SJSA1 (cell line): ENCODE measurements at places on chromosomes 3 and 15. TPM values are rescaled to one million over a fixed set of nuclear protein-coding genes. Genes with fewer than 3 reads are reported as not detected.

Gene MYH15
- 0.05 TPM in 1 of 2 replicates, not detected in the other for total RNA-seq

- DNase-seq = no peak
Measured at GRCh38 chr15:45234562-45235235, 17.3 kb upstream of the SLC28A2 start.

DNA sequence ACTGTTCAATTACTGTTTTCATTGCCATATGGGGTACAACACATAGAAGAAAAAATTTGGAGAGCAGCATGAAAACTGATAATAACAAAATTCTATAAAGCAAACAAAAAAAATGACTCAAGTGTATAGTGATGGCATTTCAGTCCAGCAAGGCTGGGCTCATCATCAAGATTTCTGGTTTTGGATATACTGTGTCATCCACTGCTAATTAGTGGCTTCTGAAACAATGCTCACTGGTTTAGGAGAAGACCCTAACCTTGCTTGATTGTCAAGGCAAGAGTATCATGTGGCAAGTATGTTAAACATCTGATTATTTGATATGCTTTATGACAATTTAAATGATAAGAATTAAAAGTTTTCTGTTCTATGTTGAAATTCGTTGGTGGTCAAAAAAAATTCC lies 96.9 kb downstream of the RFX7 start:
- DNase-seq = no peak

Gene GOLGA6L7
- not detected in 2 replicates for total RNA-seq

DNA sequence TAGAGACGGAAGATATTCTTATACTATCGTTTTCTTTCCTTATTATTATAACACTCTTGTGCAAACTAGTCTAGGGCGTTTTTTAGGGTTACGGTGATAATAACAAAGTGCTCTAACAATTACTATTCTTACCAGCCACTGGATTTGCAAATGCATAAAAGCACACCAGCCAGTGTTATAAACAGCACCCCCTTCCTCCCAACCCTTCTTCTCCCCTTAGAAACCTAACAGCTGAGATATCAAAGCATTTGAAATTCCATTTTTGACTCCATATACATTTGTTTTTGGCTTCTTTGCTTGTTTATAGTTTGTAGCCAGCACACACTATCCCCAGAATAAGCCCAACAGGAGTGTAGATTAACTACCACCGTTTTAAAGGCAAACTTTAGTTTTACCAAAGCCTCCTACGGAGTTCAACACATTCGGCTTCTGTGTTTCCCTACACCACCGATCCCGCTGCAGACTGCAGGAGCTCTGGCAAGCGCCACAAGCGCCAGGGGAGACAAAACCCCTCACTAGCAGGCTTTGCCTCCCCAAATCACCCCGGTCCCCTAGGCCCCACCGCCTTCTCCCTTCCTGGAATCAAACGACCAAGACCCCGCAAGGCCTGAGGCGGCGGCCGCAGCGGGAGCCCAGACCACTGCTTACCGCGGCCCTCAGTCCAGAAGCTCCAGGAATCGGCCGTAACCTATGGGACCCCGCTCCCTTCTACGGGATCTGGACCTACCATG lies 461 bp downstream of the COPB2 start:
- DNase-seq = no peak

DNA sequence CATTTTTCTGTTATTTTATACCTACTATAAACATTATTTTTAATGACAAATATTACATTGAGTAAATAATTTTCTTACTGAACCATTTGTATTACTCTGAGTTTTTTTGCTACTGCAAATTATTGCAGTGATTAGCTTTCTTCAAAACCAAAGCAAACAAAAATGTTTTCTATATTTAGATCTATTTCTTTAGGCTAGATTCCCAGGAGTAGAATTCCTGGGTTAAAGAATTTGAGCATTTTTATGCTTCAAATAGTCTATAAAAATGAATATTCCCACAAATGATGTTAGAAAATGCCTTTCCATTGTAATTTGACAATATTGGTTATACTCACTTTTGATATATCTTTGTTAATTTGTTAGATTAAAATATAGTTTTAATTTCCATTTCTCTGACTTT lies 76.8 kb downstream of the LEKR1 start:
- DNase-seq = no peak

Gene MIX23
- 29.3 and 65.3 TPM in 2 replicates for total RNA-seq

DNA sequence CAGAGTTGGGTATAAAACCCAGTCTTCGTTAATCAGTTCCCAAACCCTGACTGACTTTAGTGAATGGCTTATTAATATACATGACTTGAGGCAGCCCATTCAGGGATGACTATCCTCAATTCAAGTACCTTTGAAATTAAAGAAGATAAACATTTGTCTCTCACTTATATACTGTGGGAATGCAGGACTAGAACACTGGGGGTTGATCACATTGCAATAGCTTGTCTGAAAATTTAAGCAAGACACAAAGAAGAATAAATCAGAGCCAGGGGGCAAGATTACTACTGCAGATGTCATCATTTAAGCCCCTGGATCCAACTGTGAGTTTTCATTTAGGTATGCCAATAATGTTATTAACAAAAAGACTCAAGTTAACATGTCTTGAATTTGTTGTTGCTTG lies 647.7 kb downstream of the ZPLD1 start:
- no peak for DNase-seq

Gene GOLGB1
- 14.2 and 19.7 TPM in 2 replicates for total RNA-seq

Gene SYNM
- total RNA-seq = 71.3 TPM in 2 replicates

GRCh38 chr3:120983841-120984240 lies 75.8 kb downstream of the STXBP5L start:
- no peak for DNase-seq

DNA sequence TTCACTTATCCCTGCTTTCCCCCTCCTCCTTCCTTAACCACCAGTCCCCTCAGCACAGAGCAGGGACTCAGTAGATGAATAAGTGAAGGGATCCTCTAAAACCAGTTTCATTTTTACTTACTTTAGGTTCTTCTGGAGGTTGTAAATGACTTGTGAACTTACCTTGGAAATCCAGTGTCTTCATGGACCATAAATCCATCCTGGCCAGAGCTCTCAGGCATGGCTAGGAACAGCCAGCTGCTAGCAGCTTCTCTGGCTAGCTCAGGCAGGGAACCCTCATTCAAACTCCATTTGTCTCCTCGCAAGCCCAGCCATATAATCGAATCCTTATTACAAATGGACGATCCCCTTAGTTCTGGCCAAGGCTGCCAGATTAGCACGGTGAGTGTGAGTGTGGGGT lies 78.5 kb downstream of the LRTM1 start:
- DNase-seq = no peak

GRCh38 chr3:156253150-156253549 lies 132.8 kb downstream of the KCNAB1 start:
- DNase-seq = no peak

DNA sequence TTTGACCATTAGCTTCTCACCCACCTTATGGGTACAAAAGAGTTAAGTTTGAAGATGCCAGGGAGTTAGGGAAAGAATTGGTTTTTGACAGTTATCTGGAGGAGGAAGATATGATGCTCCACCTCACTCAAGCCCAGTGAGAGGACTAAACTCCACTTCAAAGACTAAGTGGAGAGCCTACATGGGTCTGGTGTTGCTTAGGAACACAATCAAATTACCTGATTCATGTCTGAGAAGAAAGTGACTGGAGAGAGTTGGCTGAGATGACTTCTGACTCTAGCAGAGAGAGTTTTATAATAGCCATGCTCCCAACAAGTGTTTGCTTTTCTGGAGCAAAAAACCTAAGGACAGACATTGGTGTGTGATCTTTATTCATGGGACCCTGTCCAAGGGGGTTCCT lies 43.3 kb downstream of the SUCNR1 start:
- no peak for DNase-seq

- DNase-seq = peak; percentile 36
Measured at GRCh38 chr15:51260202-51260601, 78.2 kb downstream of the CYP19A1 start.

Gene MYL3
- not detected in 2 replicates for total RNA-seq

Gene COL6A5
- not detected in 2 replicates for total RNA-seq

Gene CYP11A1
- 1.3 and 2.2 TPM in 2 replicates for total RNA-seq

GRCh38 chr3:178833695-178834094 lies 237.9 kb downstream of the ZMAT3 start:
- DNase-seq = no peak

- no peak for DNase-seq
Measured at GRCh38 chr3:180678231-180678630, 1.1 kb downstream of the CCDC39 start.

GRCh38 chr3:142779591-142779990 lies 55.8 kb downstream of the TRPC1 start:
- no peak for DNase-seq

GRCh38 chr3:38609386-38610111 lies 39.9 kb downstream of the SCN5A start:
- DNase-seq = no peak

DNA sequence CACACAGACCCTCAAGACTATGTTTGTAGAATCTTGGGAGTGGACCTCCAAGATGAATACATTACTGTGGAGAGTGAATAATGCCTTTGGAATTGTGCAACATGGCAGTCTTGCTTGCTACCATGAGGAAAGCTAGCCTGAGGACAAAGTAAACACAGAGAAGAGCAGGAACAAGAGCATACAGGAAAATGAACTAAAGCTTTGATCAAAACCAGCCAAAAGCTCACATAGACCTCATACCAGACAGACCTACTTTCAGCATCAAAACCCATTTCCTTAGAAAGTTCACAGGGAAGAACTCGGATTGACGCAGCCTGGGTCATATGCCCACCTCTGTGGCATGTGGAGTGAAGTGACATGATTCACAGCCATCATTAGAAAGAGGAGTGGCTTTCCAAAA lies 3.3 kb upstream of the RAB8B start:
- peak; percentile 93 for DNase-seq

Gene ZNF620
- 0.69 and 2.4 TPM in 2 replicates for total RNA-seq

DNA sequence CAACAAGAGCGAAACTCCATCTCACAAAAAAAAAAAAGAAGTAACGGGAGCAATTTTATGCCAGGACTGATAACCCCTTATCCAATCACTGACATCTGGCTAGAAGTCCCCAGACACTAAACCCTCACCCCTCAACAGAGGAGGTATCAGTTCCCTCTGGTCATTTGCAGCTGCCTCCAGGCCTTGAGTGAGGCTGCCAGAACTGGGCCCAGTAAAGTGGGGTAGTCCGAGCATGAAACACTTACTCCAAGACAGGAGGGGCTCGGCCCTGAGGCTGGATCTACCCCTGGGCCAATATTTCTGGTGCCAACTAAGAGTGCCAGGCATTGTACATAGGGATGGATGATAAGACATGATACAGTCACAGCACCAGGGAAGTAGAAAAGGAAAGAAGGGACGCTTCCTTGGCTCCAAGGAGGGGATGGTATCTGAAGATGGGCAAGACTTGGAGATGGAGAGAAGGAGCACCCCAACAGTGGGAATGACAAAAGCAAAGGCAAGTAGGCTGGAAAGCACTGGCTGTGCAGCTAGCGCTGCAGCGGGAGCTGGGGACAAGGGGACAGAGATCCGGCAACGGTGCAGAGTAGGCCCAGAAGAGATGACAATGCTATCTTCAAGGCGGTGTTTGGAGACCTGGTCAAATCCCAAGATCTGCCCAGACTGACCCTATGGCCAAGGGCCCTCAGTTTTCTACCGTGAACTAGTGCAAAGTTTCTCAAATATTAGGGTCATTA lies 2.2 kb downstream of the XXYLT1 start:
- no peak for DNase-seq

DNA sequence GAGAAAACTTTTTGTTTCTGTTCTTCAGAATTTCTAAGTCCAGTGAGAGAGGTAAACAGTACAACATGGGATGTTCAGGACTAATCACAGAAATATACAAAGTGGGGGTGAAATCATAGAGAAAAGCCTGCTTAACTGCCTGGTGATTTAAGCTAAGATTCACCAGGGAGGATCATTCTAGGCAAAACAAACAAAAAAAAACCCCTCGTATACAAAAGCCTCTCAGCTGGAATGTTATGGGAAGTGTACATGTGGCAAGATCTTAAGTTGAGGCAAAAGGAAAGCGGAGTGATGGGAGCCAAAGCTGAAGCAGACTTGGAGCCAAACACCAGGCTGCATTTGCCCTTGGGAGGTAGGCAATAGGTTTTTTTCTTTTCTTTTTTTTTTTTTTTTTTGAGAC lies 40.0 kb upstream of the TJP1 start:
- peak; percentile 55 for DNase-seq

- DNase-seq = no peak
Measured at GRCh38 chr3:134601539-134602439, 49.0 kb downstream of the KY start.

GRCh38 chr3:51510996-51511395 lies 11.2 kb upstream of the DCAF1 start:
- no peak for DNase-seq

GRCh38 chr15:45640616-45641015 lies 5.8 kb downstream of the SQOR start:
- DNase-seq = no peak

Gene DPPA4
- total RNA-seq = not detected in 2 replicates

Gene OR5AC2
- not detected in 2 replicates for total RNA-seq

- DNase-seq = no peak
Measured at GRCh38 chr3:178629430-178630178, 93.4 kb downstream of the KCNMB2 start.

Gene TUSC7
- total RNA-seq = not detected in 2 replicates

Gene ALG1L2
- total RNA-seq = 1.8 TPM in 1 of 2 replicates, not detected in the other

DNA sequence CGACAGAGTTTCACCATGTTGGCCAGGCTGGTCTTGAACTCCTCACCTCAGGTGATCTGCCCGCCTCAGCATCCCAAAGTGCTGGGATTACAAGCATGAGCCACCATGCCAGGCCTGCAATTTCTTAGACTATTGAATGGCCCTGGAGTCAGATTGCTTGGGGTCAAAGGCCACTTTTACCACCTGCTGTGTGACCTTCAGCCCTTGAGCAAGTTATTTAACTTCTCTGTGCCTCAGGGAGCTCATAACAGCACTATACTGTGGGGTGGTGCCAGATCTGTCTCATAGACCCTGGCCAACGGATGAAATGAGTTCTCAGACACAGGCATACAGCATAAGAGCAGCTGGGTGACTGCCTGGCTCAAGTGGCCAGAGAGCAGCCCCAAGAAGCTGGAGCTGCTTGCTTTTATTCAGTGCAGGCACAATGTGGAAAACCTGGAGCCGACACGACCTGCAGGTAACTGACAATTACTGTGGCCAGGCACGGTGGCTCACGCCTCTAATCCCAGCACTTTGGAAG lies 44.9 kb upstream of the FURIN start:
- DNase-seq = no peak

DNA sequence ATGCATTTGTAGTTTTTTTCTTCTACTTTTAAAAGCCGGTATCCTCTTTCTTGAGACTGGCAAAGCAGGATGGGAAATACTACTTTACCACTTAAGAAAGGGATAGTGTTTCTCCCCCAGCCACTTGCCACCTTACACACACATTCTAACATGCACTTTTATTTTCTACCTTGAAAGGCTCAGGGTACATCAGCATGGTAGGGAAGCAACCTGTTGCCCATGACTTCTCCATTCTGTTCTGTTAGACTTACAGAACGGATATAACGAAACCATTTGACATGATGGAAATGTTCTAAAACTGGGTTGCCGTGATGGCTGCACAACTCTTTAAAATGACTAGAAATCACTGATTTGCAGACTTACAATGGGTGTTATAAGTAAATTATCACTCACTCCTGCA lies 405.5 kb downstream of the SHQ1 start:
- DNase-seq = no peak

DNA sequence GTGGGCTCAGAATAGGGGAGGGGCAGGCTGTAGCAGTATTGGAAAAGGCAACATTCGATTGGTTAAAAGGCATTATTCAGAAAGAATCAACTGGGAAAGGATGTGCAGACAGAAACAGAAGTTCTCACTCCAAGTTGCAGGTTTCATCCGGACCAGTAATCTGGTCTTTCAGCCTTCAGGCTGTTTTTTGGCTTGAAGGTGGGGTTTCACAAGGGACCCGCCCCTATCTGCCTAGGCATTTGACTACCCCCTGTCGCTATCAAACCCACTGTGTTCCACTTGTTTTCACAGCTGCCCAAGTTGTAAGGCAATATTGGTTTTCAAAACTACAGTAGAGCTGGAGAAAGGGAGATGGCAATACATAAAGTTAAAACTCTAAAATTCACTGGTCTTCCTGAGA lies 96.9 kb downstream of the VPS8 start:
- DNase-seq = no peak
